D341Med (cell line): ENCODE measurements at places on chromosomes 1 and 21.
A peak's percentile ranks its signal among the peaks of the same experiment; 100 is the strongest.

- DNase-seq = no peak
Measured at GRCh38 chr1:77218477-77219165, 609 bp downstream of the PIGK start.

DNA sequence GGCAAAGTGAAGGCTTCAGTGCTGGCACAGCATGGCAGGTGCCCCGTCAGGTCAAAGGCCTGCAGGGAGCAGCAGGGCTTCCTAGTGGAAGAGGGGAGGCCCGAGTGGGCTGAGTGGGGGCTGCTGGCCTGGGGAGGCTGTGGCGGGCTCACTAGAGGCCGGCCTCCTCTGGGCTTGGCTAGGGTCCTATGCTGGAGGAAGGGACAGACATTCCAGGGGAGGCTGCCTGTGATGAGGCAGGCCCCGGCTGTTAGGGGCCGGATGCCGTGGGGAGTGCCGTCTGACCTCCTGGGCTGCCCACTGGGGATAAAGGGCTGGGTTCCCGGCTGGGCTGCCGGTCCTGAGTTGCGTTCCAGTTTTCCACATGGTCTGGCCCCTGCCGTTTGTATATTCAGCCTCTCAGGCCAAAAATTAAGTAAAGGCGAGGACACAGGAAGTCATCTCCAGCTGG is 21.1 kb downstream of the PRXL2B start:
- DNase-seq = no peak

DNA sequence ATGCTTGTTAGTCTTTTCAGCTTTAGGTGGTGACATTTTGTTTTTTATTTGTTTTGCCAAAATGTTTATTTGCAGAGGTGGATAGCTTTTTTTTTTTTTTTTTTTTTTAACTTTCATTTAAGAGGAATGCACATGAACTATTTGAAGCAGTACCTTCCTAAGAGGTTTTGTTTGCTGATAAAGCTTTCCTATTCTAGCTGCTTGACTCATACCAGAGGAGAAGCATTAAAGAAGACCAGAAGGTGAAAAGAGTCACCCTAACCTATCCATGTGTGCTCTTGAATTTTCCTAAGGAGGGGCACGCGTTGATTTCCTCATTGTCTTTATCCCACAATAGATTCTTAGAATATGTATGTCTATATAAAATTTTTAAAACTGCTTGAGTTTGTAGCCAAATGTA is 57.7 kb downstream of the PRDM2 start:
- DNase-seq = no peak

DNA sequence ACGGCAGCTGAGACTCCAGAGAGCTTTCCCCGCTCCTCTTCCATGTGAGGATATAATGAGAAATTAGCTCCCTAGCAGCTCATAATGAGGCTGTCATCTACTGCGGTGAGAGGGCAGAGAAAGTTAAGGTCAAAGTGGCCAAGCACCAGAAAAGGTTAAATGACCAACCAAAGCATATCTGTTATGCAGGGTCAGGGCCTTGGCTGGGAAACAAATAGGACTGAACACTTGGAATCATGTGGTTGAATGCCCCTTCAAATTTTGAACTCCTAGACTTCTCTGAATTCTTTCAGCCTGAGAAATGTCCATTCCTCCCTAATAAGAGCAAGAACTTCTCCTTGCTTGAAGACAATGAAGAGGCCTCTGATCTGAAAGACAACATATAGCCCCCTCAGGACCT is 115.9 kb downstream of the TM2D1 start:
- DNase-seq = no peak

DNA sequence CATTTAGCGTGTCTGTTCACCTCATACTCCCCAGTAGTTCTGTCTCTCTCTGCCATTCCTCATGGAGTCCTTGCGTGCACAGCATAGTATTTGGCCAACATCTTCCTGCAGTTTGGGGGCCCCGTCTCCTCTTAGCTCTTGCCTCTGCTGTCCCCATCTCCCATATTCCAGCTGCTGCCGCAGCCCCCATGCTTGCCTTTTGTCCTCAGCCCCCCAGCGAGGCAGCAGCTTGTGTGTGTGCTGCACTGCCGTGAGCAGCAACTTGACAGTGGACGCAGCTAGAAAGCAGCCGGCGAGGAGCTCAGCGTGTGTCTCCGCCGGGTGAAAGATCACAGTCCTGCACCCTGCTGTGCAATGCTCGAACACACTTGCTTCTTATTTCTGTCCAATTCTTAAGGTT is 164.2 kb upstream of the COL6A1 start:
- peak; percentile 24 for DNase-seq

- DNase-seq = peak; percentile 61
Measured at GRCh38 chr1:56409112-56409691, 170.2 kb downstream of the PLPP3 start.

DNA sequence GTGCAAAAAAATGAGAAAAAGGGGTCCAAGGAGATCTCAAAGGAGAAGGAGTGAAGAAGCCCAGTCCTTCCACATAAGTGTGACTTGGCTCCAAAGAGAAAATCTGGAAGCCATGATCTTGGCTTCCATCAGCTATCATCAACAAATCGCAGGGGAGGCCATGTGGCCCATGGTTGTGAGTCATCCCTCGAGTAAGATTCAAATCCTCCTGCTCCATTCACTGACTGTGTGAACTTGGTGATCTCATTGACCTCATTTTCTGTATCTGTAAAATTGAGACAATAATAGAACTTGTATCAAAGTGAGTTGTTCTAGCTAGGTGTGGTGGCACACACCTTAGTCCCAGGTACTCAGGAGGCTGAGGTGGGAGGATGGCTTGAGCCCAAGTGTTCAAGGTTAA is 79.1 kb upstream of the OLIG2 start:
- no peak for DNase-seq

- DNase-seq = no peak
Measured at GRCh38 chr1:6743189-6744101, 41.8 kb upstream of the CAMTA1 start.

DNA sequence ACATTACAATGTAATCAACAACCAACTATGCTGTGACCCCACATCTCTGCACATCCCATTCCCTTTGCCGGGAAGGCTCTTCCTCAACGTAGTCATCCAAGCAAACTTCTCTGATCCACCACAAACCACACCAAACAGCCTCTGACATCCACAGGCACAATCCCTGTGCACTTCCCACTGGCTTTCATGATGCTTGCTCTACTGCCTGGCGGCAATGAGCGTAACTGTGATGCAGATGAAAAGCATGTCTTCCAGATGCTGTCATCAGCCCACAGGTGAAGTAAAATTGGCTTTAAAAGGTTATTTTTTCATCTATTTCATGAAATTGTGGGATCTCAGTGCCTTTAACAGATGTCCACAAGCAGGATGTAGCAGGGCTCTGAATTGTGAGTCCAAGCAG is 635.2 kb downstream of the SMYD3 start:
- no peak for DNase-seq

DNA sequence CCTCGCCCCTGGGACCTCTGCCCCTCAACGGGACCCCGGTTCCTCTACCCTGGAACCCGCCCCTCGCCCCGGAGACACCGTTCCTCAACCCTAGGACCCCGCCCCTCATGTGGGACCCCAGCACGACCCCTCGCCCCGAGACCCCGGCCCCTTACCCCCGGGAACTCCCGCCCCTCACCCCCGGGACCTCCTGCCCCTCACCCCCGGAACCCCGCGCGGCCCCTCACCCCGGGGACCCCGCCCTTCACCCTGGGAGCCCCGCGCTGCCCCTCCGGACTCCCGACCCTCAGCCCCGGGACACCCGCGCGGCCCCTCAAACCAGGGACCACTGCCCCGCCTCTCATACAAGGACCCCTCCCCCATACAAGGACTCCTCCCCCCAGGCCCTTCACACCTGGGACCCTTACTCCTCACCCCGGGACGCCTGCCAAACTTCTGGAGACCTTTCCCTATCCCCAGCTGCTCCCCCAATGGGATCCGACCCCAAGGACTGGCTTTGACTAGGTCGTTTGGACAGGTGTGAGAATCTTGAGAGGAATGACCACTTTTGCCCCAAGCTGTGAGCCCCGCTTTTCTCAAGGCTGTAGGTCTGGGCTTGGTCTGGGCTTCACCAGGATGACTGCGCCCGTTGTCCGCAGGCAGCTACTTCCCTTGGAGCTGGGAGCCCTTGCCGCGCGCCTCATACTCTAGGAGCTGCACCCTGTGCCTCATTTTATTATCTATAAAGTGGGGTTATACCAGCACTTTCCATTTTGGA is 843 bp downstream of the DIP2A start:
- no peak for DNase-seq

DNA sequence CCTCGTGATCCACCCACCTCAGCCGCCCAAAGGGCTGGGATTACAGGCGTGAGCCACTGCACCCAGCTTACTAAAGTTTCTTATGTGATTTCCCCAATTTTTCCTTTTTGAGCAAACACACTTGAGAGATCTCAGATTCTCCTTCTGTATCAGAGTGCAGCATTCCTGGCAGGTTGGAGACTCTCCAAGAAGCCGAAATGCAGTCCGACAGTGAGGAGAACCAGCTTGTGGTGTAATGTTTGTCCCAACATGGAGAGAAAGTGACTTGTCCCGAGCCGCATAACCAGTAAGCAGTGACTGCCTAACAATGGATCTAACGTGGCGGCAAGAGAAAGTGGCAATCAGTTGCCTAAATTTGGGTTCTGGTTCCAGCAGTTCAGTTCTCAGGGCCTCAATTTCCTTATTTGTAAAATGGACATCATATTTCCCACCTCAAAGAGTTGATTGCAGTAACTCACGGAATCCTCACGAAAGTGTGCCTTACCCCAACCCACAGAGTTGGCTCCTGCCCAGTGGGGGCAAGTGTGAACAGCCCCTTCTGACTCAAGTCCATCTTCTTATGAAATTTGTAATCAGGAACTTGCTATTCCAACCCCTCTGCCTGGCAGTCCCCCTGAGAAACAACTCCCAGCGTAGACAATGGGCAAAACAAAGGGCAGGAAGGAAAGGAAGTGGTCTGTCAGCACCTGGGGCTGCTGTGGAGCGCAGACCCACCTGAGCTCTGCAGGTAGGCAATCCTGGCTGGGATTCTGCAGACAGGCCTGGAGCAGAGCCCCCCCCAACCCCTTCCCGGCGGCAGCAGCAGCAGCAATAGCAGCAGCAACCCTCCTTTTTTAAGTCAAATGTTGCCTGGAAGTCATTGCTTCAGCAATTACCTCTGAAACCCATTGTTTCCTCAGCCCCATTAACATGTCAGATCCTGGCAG is 223.6 kb upstream of the POU3F1 start:
- DNase-seq = no peak

GRCh38 chr1:204968135-204968534 is 74.9 kb upstream of the CNTN2 start:
- no peak for DNase-seq

GRCh38 chr1:231857609-231858135 is 231.1 kb downstream of the DISC1 start:
- no peak for DNase-seq

- DNase-seq = no peak
Measured at GRCh38 chr1:198165927-198166647, 9.3 kb downstream of the NEK7 start.

- DNase-seq = no peak
Measured at GRCh38 chr1:183472488-183473216, at the start of gene SMG7. SMG7 (plus strand) TSS chr1:183472499; CDS start chr1:183472621, 122 bp downstream.

- DNase-seq = no peak
Measured at GRCh38 chr1:37035014-37035691, 838 bp upstream of the GRIK3 start.

GRCh38 chr1:71494163-71494562 is 413.3 kb upstream of the ZRANB2 start:
- DNase-seq = no peak

GRCh38 chr1:39044762-39045161 is 18.6 kb downstream of the NDUFS5 start:
- DNase-seq = no peak

DNA sequence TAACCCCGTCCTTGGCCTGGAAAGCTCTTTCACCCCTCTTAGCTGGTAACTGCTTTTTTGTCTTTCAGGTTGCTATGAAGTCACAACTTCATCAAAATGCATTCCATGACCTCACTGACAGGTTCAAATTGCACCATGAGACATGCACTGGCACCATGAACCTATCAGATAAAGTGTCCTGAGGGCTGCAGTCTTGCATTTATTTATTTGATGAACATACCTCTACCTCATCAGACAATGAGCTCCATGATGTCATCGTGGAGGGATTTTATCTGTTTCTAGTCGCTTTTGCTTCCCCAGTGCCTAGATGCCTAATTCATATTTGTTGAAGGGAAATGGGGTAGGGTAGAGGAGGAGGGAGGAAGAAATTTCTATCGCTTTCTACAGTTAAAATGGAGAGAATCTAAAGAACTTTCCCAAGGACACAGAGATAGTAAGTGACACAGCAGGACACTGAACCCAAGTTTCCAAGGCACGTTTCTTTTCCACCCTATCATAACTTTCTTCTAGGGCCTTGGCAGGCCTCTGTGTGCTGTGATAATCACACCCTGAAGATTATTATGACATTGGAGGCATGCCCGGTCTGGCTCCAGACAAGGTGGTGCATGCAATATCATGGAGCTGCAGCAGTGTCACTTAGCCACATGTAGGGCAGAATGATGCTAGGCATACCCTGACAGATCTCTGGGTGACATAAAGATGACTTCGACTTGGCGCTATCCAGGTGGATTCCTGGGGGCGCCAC is 69.5 kb downstream of the CD58 start:
- no peak for DNase-seq

- no peak for DNase-seq
Measured at GRCh38 chr1:225754940-225755641, 22.5 kb upstream of the SRP9 start.

GRCh38 chr1:19596065-19596713 is 47.9 kb upstream of the NBL1 start:
- DNase-seq = peak; percentile 47

GRCh38 chr1:218475275-218475674 is 130.1 kb downstream of the TGFB2 start:
- DNase-seq = no peak

- no peak for DNase-seq
Measured at GRCh38 chr1:185159966-185160365, 3.0 kb downstream of the SWT1 start.

DNA sequence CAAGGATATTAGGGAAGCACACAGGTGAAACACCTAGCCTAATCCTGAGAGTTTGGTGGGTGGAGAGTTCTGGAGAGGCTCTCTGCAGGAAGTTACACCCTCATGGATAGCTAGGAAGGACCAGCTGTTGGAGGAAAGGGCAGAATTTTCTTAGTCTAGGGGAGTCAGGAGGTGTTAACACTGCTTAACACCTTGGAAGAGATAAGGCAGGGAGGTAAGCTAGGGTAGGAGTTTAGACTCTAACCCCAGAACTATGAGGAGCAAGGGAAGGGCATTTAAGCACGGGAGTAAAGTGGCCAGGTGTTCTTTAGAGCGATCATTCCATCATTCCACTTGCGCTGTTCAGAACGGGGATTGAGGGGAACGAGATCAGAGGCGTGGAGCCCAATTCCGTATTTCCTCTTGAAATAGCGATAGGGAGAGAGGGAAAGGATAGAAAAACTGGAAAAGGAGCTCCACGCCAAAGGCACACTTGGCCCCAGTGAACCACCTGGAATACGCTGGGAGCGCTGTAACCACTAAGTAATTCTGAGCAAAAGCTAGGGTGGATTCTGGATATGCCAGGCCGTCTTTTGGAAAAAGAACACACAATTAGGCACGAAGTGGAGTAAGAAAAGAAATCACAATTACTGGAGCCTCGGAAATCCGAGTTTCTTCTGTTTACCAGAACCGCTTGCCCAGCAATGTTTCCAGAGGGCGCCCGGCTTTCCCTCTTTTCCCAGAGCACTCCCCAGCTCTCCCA is 1.5 kb upstream of the GPR137B start:
- DNase-seq = peak; percentile 36

- DNase-seq = no peak
Measured at GRCh38 chr1:109441069-109441468, 14.8 kb upstream of the PSMA5 start.

GRCh38 chr1:35264871-35265270 is 3.6 kb upstream of the ZMYM4 start:
- DNase-seq = no peak
